LNCaP clone FGC (cell line): ENCODE measurements at places on chromosomes 6 and 20.

GRCh38 chr6:39517756-39518155 is 195.3 kb upstream of the KCNK16 start:
- no peak for DNase-seq

DNA sequence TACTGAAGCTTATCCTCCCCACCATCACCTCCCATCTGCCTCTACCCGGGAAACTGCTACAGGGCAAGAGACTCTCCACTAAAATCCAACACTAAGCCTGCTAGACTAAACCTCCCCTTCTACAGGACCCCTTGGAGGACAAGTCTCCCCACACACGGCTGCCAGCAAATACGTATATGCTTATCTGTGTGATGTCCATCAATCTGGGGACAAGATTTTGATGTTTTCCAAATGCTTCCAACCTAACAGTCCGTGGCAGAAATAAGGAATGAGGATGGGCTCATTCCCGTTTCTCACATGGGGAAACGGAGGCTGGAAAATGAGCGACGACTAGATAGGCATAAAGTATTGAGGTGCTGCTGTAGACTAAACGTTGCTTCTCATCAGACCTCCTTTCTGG is 1.8 kb downstream of the KCNK5 start:
- DNase-seq: no peak

DNA sequence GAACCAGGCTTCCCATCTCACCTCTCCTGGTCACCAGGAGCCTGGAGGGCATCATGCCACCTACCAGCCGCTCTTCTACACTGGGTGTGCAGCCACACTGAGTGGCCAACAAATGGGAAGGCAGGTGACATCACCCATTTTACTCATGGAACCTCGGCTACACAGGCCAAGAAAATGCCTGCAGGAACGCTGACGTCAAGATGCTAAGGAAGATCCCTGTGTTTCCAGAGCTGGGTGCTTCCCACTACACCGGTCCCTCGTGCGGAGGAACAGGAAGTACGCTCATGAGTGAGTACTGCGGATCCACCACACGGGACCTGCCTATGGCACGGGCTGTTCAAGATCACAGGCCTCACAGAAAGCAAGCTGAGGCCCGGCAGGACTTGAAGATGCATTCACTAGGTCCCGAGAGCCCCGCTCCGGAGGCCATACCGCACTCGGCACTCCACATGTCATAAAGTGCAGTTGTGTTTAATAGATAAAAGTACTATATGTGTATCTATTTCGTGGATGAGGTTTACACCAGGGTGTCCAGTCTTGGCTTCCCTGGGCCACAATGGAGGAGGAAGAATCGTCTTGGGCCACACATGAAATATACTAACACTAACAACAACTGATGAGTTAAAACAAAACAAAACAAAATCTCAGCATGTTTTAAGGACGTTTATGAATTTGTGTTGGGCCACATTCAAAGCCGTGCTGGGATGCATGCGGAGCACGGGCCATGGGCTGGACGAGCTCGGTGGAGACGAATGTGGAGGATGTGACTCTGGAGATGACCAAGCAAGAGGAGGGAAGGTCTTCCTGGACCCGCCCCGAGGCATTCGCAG is 257.9 kb downstream of the THBS2 start:
- no peak for DNase-seq

DNA sequence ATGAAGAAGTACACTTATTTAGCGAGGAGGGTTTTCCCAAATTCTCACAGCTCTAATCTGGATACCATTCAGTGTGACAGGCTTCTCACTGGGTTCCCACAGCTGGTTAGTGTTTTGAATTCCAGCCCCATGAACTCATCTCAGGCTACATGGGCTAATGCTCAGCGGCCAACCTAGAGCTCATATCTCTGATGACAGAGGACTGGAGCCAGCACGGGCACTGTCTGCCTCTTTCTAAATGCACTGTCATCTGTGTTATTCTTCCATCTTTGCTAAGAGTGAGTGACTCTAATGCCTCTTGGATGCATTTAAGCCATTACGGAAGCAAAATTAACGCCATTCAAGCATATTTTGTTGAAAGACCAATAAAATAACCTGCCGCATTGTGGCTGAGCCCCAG is 308.9 kb upstream of the JAG1 start:
- peak; percentile 59 for DNase-seq

GRCh38 chr20:48070991-48071652 is 285.8 kb upstream of the SULF2 start:
- DNase-seq: no peak

- DNase-seq: no peak
These were observed 559 bp downstream of the APMAP start for GRCh38 chr20:24991897-24992486.

- DNase-seq: no peak
These were observed 5.3 kb upstream of the TTPAL start for GRCh38 chr20:44470327-44470726.

DNA sequence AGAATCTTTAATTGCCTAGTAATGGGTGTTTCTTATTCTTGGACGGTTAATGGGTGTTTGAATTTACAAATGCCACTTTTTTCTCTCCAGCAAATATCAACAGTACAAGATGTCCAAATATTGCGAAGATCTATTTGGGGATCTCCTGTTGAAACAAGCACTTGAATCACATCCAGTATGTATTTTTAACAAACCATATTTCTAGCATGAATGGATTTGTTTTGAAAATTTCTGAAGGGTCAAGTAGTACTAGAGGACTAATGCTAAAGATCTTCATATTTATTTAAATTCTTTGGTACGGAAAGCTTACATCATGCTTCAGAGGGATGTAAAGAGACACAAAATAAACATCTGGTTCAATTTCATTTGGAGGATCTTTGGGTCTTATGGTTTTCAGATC is 123.9 kb upstream of the LAMP5 start:
- DNase-seq: no peak

GRCh38 chr6:93238632-93239031 is 180.7 kb downstream of the EPHA7 start:
- DNase-seq: no peak

- DNase-seq: no peak
These were observed 115.4 kb downstream of the SLX4IP start for GRCh38 chr20:10550204-10551118.

DNA sequence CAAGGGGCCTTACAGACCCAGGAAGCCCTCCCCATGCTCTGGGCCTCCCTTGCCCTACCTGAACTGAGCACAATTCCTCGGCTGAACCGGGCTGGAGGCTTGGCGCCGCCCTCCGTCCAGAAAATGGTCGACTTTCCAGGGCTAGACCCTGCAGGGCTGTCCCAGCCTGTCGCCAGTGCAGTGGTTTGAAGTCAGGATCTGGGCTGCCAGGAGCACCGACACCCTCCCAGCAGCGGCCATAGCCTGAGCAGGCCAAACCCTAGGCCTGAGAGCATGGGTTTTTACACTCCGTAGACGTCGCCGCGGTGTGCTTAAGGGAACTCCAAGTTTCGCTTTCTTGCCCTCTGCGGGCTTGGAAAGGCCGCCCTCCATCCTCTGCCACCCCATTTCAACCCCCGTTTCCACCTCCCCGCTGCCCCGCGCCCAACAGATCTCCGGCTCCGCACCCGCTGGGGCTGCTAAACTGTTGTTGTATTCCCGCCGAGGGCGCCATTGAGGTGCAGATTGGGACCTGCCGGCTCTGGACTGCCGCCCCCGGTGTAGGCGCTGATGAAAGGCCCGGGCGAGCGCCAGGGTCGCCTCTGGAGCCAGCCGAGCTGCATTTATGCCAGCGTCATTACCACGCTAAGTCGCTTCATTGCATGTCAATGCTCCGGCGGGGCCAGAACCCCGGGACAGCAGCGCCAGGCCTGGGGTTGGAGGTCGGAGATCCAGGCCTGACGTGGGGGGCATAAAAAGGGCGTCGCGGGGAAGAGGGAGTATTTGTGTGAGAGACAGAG is 2.2 kb upstream of the TFAP2A start:
- DNase-seq: no peak

DNA sequence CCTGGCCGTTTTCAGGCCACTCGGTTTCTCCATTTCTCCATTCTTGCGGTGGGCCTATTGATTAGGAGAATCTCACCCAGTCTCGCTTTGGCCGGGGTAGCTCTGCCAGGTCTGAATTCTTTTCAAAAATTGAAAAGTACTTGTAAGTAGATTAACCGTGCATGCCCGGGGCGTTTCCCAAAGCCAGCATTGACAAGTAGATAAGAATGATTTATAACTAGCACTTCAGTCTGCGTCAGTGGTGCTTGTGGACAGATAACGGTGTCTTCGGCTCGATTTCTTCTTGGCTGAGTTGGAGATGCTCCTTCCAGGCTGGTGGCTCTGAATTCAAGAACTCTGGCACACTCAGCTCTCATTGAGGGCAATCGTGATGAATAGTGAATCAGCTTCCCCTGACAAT is 29.0 kb downstream of the SLC24A3 start:
- DNase-seq: no peak

DNA sequence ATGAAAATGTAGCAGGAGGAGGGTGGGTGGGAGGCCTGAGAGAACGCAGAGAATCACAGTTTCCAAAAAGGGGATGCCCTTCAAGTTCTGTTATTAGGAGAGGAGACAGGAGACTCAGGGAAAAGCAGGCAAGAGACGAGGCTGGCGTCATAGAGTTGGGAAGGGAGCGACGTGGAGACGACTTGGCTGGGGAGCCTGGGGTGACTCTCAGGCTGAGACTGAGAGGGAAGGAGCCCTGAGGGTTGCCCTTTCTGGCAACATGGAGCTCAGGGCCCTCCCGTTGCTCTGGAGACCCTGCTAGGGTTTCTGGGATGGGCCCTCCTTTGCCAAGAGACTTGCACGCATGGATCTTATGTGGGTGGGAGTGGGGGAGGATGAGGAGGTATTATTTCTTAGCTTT is 108.9 kb downstream of the CDH4 start:
- DNase-seq: no peak

DNA sequence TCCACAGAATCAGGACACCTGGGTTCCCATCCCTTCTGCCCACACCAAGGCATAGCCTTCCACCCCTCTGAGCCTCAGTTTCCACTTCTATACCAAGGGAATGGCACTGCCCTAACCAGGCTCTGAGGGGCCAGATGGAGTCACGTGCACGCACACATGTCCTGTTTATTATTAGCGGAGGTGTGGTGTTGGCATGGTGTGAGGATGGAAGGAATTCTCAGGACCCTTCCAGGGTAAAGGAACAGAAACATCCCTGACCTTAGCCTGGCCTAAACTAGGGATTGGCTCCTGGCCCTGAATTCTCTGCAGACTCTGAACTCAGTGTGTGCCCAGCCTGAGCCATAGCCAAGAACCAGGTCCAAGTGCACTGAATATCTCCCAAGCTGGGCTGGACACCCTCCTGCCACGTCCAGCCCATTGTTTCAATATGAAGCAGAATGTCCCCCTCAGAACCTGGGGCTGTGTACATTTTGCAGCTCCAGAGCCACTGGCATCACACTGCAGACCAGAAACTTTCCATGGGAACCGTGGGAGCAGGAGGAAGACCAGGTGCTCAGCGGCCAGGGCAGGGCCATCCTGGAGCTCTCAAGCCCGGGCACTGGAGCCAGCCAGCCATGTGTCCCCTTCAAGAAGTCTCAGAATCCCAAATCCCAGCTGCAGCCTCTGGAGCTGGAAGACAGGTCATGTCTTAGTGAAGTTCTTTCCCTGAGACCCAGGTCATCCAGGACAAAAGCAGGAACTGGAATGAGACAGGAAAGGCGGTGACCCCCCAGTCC is 208.4 kb downstream of the ANKRD60 start:
- DNase-seq: no peak

DNA sequence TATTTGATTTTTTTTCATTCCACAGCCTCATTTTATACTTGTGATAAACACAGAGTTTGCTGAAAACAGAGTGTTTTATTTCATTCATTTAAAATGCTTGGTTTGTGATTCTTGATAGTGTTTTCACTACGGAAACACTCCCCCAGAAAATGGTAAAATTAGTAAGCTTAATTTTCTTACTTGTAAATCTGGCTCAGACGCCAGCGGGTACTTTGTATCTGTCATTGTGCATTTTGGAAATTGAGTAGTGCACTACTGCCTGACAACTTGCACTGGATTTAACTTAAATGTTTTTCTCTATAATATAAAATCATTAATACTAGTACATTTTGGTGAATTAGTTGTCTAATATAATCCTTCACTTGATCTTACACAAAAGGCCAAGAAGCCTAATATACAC is 37.0 kb upstream of the HINT3 start:
- no peak for DNase-seq

DNA sequence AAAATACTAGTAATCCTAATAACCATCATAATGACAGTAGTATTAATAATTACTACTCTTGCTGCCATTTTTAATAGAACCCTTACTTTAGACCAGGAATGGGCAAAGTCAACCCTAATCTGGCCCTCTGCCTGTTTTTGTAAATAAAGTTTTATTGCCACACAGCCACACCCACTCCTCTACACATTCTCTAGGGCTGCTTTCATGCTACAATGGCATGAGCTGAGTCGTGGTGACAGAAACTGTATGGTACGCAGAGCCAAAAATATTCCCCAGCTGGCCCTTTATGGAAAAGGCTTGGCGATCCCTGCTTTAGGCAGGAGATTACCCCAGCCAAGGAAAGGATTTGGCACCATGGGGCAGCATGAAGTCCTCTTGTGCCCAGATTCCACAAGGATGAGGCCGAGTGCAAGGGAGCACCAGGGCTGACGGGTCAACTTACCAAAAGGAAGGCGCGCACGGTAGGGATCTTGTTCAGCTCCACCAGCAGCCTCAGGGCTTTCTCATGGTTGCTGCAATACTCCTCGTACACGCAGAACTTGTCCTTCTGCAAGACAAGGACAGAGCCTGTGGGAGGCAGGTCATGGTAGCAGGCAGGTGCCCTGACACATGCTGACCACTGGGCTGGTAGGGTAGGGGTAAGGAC is 93.6 kb downstream of the PREX1 start:
- no peak for DNase-seq

GRCh38 chr6:29992807-29993206 is 50.5 kb downstream of the HLA-A start:
- no peak for DNase-seq

- DNase-seq: no peak
These were observed 51.0 kb upstream of the IL20RA start for GRCh38 chr6:137095651-137096238.

DNA sequence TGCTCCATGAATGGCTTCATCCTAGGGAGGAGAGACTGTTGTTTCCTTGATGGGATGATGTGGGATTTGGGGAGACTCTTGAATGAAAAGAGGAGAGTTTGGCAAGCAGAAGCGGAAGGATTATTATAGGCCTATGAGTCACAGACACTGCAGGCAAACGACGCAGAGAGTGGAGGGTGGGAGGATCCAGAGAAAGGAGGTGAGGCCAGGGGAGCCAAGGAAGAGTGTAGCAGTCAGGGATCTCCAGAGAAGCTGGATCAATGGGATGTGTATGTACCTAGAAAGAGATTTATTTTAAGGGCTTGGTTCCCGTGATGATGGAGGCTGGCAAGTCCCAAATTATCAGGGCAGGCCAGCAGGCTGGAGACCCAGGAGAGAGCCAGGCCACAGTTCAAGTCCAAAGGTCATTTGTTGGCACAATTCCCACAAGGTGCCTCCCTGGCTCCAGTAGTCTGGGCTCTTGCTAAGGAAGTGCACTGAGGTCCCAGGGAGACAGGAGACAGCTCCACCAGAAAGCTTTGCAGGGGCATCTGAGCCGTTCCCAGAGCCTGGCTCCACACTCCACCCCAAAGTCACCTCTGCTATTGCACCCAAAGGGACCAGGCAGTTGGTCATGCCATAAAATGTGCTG is 76.0 kb downstream of the ADTRP start:
- DNase-seq: no peak
